ENCODE measurements at places on chromosomes 4 and X.

DNA sequence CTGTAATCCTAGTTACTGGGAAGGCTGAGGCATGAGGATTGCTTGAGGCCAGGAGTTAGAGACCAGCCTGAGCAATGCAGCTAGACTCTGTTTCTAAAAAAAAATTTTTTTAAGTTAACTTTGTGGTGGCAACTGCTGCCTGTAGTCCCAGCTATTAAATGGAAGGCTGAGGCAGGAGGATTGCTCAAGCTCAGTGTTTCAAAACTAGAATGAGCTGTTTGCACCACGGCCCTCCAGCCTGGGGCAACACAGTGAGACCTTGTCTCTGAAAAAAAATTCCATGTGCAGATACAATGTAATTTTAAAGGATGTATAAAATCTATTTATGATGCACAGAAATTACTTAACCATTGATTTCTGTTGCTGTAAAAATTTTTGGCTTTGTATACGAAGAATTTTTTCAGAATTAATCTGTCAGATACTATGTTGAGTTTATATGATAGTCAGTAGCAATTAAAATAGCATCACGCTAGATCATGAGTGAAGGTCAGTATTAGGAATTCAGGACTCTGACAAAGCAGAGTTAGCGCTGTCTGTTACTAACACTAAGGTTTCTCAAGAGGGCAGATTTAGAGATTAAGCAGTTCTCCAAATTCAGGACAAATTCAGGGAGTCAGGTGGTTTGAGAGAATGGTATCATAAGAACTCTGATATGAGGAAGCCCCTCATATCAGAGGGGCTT, 8.3 kb upstream of the AGA start:
- no peak overlapping the region for H3K27ac ChIP-seq
- H3K36me3 ChIP-seq: no peaks in the 10 kb centered on the region
- H3K4me1 ChIP-seq: peaks cover 26% of the 10 kb centered on the region
- no peak for DNase-seq
- H3K4me3 ChIP-seq: no peak overlapping the region
- H3K27me3 ChIP-seq: no peaks in the 10 kb centered on the region

DNA sequence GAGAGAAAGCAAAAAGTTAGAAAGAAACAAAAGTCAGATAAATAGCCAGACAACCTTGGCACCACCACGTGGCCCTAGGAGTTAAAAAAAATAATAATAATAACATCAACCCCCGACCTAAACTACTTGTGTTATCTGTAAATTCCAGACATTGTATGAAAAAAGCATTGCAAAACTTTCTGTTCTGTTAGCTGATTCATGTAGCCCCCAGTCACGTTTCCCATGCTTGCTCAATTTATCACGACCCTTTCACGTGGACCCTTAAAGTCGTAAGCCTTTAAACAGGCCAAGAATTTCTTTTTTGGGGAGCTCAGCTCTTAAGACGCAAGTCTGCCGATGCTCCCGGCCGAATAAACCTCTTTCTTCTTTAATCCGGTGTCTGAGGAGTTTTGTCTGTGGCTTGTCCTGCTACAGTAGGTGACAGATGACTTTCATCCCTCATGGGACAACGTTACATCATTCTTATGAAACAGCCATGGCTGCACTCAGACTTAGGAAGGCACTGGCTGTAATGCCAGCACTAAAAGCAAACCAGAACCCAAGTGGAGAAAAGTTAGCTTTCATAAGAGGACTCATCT, 520 bp downstream of the ACOX3 start:
- H3K4me3 ChIP-seq: peak overlapping the region; percentile 92
- H3K27me3 ChIP-seq: no peaks in the 10 kb centered on the region
- H3K36me3 ChIP-seq: no peaks in the 10 kb centered on the region
- peaks cover 78% of the 10 kb centered on the region for H3K4me1 ChIP-seq
- no peak for DNase-seq
- H3K27ac ChIP-seq: peak overlapping the region; percentile 99

- H3K27ac ChIP-seq: no peak overlapping the region
- no peaks in the 10 kb centered on the region for H3K27me3 ChIP-seq
- H3K4me1 ChIP-seq: no peaks in the 10 kb centered on the region
- H3K36me3 ChIP-seq: no peaks in the 10 kb centered on the region
Observed at GRCh38 chr4:158371158-158371557, 150.5 kb upstream of the RXFP1 start.

- no peaks in the 10 kb centered on the region for H3K4me1 ChIP-seq
- H3K4me3 ChIP-seq: no peak overlapping the region
Observed at GRCh38 chrX:107646735-107647134, 18.4 kb downstream of the PRPS1 start.

GRCh38 chr4:74942251-74942917, 9.5 kb downstream of the PARM1 start:
- no peak for DNase-seq
- H3K4me1 ChIP-seq: no peaks in the 10 kb centered on the region
- no peaks in the 10 kb centered on the region for H3K36me3 ChIP-seq
- no peak overlapping the region for H3K27ac ChIP-seq
- H3K4me3 ChIP-seq: no peak overlapping the region
- H3K27me3 ChIP-seq: peaks cover 19% of the 10 kb centered on the region

GRCh38 chr4:153787061-153787560, 1.8 kb downstream of the SFRP2 start:
- no peaks in the 10 kb centered on the region for H3K36me3 ChIP-seq
- H3K27me3 ChIP-seq: peaks cover 83% of the 10 kb centered on the region
- H3K27ac ChIP-seq: no peak overlapping the region
- DNase-seq: no peak
- peak overlapping the region; percentile 67 for H3K4me3 ChIP-seq
- peaks cover 34% of the 10 kb centered on the region for H3K4me1 ChIP-seq

GRCh38 chrX:64570204-64570603, 175.0 kb upstream of the MTMR8 start:
- DNase-seq: no peak
- no peak overlapping the region for H3K4me3 ChIP-seq
- no peaks in the 10 kb centered on the region for H3K36me3 ChIP-seq
- H3K27ac ChIP-seq: no peak overlapping the region
- no peaks in the 10 kb centered on the region for H3K27me3 ChIP-seq

DNA sequence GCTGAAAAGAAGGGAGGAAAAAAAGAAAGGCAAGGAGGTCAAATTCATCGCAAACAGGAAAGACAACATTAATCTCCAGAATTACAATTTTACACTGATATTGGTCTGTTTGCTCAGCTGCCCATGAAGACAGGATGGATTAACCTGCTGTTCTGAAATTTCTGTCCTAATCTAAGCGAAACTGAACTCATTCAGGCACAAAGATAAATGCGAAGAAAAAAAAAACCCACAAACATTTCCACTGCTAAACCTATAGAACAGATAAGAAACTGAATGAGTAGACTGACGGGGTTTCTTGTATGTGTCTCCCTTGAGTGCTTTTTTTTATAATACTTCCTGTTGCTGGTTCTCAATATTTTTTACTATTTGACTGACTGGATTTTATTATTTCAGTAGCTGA, 251.8 kb upstream of the FTHL17 start:
- H3K27me3 ChIP-seq: no peaks in the 10 kb centered on the region
- H3K4me1 ChIP-seq: peaks cover 33% of the 10 kb centered on the region
- H3K36me3 ChIP-seq: no peaks in the 10 kb centered on the region

DNA sequence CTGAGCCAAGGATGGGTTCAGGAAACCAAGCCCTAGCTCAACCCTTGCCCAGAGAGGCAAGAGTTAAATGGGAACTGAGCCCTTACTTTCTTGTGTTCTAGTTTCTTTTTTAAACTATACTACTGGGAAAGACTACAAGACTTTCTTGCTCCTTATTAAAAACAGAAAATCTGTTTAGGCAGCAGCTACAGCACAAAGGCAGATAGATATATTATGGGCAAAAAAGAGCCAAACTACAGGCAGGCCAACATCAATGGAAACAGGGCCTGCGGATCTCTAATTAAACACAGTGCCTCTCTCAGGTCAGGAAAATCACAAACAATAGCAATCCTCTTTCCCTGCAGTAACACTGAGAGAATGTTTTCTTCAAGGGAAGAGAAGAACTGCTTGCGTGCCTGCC, 226.0 kb downstream of the LDB2 start:
- H3K4me3 ChIP-seq: no peak overlapping the region
- no peak for DNase-seq
- H3K27ac ChIP-seq: no peak overlapping the region
- H3K36me3 ChIP-seq: no peaks in the 10 kb centered on the region

GRCh38 chr4:14908635-14909034, 93.6 kb upstream of the CPEB2 start:
- H3K27me3 ChIP-seq: peaks cover 29% of the 10 kb centered on the region
- DNase-seq: no peak
- no peaks in the 10 kb centered on the region for H3K36me3 ChIP-seq
- no peaks in the 10 kb centered on the region for H3K4me1 ChIP-seq
- no peak overlapping the region for H3K4me3 ChIP-seq

DNA sequence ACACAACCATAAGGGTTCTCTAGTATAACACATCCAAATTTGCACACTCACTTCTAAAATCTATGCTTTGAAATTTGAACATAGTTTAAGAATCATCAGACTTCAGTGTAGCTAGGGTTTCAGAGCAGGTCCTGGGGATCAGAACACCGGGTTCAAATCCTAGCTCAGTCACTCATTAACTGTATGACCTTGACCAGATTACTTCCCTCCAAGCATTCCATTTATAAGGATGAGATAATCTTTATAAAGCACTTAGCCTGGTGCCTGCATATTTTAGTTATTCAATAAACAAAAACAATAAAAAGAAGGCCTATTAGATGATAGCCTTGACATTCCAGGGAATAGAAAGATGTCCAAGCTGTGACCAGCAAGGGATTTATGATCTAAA, 4.8 kb upstream of the STBD1 start:
- no peak overlapping the region for H3K4me3 ChIP-seq
- H3K27ac ChIP-seq: peak overlapping the region; percentile 94
- peaks cover 5% of the 10 kb centered on the region for H3K36me3 ChIP-seq
- H3K4me1 ChIP-seq: peaks cover 20% of the 10 kb centered on the region

- DNase-seq: no peak
- no peak overlapping the region for H3K27ac ChIP-seq
- no peaks in the 10 kb centered on the region for H3K27me3 ChIP-seq
- no peak overlapping the region for H3K4me3 ChIP-seq
- no peaks in the 10 kb centered on the region for H3K36me3 ChIP-seq
- no peaks in the 10 kb centered on the region for H3K4me1 ChIP-seq
Observed at GRCh38 chr4:115310641-115311040, 197.2 kb upstream of the NDST4 start.

DNA sequence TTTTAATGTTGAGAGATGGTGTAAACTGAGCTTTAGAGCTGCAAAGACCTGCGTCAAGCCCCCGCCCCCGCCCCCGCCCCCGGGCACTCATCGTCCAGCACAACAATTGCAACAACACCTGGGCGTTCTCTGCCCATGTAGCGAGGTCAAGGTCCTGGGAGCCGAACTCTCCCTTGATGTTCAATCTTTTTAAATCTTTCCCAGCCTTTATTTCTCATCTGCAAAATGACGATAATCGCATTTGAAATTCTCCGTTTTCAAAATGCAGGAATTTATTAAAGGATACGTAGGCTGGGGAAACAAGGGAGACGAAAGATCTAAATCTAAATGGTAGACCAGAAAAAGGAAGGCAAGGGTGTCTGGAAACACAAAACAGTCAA, 648 bp upstream of the MSMO1 start:
- no peak overlapping the region for H3K4me3 ChIP-seq
- H3K27me3 ChIP-seq: no peaks in the 10 kb centered on the region
- no peak for DNase-seq
- peak overlapping the region; percentile 70 for H3K27ac ChIP-seq

DNA sequence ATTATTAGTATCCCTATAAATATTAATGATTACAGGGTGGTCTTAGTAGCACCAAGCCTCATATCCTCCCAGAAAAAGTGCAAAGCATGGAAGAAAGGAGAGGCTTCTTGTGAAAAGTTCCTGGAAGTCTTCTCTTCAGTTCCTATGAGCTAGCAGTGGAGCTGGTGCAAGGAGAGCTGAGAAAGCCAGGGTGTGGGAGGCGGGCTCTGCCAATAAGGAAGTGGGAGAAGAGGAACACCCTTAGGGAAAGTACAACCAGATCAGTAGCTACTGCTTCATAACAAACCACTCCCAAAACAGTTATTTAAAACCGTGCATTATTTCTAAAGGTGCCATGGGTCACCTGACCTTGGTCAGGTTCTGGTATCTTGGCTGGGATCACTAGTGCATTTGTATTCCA, 72.4 kb downstream of the MAP9 start:
- H3K4me3 ChIP-seq: no peak overlapping the region
- no peaks in the 10 kb centered on the region for H3K27me3 ChIP-seq
- H3K4me1 ChIP-seq: no peaks in the 10 kb centered on the region
- DNase-seq: no peak

GRCh38 chrX:44019911-44020310, 46.7 kb upstream of the NDP start:
- no peaks in the 10 kb centered on the region for H3K27me3 ChIP-seq
- no peaks in the 10 kb centered on the region for H3K36me3 ChIP-seq
- H3K27ac ChIP-seq: no peak overlapping the region

- H3K4me1 ChIP-seq: peaks cover 2% of the 10 kb centered on the region
- no peaks in the 10 kb centered on the region for H3K27me3 ChIP-seq
- no peak overlapping the region for H3K27ac ChIP-seq
Observed at GRCh38 chr4:153018684-153019083, 82.6 kb downstream of the FHDC1 start.

- no peak overlapping the region for H3K27ac ChIP-seq
- no peak for DNase-seq
- no peak overlapping the region for H3K4me3 ChIP-seq
- no peaks in the 10 kb centered on the region for H3K27me3 ChIP-seq
- H3K36me3 ChIP-seq: no peaks in the 10 kb centered on the region
- peaks cover 20% of the 10 kb centered on the region for H3K4me1 ChIP-seq
Observed at GRCh38 chr4:73450398-73451004, 14.5 kb downstream of the AFP start.

DNA sequence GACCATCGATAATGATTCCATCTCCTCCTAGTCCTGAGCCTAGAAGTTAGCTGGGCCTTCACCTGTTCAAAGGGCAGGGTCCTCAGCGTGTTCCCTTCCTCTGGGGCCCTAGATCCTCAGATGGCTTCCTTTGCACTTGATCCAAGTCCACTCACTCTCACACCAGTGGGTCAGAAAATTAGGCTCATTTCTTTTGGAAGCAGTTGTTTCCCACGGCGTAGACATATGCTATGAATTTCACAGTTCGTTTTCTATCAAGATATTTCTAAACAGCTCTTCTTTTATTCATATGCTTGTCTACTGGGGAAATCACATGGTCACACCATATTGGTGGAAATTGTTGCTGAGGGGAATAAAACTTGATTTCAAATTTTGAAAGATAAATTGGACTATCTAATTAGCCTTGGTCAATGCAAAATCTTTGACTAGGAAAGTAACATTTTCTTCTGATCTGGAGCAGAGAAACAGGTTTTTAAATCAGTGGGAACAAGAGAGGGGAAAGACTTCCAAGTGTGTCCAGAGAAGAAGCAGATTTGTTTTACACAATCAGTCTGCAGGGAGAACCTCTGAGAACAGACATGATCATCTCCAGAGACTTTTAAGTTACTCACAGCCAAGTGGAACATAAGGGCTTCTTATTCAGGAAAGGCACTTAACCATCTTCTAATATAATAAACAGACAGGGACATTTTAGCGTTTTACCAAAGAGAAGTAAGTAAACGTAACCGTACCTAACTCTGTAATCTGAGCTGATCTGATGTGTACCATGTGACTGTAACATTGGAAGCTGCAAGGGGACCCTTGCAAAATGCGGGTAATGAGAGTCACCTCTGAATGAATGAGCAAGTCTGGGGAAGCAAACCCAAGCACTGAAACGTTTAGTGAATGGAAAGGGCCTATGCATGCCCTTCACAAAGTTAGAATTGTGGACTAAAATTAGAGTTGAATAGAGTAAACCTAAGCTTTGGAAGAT, 455.7 kb upstream of the FAT1 start:
- DNase-seq: no peak
- H3K4me3 ChIP-seq: no peak overlapping the region
- peak overlapping the region; percentile 1 for H3K27ac ChIP-seq
- H3K4me1 ChIP-seq: peaks cover 29% of the 10 kb centered on the region
- no peaks in the 10 kb centered on the region for H3K36me3 ChIP-seq

- no peak for DNase-seq
- H3K27ac ChIP-seq: no peak overlapping the region
- no peak overlapping the region for H3K4me3 ChIP-seq
- no peaks in the 10 kb centered on the region for H3K36me3 ChIP-seq
Observed at GRCh38 chr4:7736436-7737267, 203.0 kb downstream of the AFAP1 start.

All from mesothelial cell of epicardium (in vitro differentiated cells).